GM12892 (cell line): ENCODE measurements at places on chromosomes 4 and X.

DNA sequence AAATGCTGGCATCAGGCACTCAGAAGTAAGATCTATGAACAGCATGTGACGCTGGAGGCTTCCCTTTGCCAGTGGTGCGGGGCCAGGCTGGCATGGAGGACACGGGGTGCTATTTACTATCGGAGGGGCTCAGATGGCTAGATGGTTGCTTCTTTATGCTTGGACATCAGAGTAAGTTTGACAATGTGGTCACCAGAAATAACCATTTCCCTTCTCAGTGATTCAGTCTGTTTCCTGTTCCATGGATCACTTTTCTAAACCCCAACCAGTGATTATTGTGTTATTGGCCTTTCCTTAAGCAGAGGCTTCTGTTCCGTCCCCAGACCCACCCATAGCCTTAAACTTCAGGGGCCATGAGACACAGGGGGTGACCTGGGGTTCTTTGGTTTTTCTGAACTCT, 55.4 kb upstream of the DHX15 start:
- DNase-seq = no peak

DNA sequence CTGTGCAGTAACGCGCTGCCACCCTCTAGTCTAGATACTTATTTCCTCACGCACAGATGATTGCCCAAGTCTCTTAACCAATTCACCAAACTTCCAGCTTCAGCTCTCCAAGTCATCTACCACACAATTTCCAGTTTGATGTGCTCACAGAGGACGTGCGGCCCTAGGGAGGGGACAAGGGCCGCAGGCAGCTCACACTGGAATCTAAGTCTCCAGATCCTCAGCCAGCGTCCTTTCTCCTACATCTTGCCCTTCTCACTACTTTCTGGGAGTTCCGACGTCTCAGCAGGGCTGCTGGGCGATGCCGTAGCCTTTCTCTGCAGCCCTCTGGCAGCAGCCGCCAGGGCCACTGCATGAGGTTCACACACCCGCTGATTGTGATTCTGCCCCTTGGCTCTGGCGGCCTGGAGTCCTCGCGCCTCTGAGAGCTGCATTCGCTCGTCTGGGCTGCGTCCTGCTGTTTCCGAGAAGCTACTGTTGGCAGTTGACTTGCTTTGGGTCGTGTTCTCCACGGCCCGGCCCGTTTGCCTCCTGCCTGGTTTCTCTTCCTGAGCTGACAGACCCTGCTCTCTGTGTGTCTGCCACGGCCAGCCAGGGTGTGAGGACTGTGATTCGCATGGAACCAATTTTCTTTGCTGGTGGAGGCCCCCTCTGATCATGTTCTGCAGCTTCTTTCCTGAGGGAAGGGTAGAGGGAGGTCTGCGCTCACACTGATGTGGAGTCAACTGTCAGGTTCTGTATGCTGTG, 14.1 kb upstream of the TMEM131L start:
- no peak for DNase-seq

DNA sequence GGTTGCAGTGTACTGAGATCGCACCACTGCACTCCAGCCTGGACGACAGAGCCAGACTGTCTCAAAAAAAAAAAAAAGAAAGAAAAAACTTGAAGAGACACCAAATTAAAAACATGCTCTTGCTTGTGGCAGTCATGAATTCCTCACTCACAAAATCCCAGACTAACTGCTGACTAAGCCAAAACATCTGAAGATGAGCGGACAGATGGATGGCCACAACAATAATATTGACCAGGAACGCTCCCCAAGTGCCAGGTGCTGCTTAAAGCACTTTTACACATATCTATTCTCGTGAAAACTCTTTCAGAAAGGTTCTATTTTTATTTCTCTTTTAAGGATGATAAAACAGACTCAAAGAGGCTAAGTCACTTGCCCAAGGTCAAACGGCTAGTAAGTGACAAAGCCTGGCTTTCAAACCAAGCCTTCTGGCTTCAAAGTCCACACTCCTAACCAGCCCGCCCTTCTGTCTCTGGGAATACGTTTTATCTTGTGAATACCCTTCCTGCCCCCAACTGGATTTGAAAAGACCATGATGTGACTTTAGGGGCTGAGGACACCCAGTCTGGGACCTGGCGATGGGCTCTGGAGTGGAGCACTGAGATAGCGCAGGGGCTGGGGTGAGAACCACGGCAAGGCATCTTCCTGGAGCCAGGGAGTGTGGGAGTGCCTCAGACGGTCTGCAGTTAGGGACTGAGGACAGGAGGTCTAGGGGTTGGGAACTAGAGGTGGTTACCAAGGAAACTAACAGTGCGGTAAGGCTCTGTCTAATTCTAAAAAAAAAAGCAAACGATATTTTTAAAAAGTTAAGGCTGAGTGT, 9.5 kb upstream of the CXCR3 start:
- DNase-seq = no peak

DNA sequence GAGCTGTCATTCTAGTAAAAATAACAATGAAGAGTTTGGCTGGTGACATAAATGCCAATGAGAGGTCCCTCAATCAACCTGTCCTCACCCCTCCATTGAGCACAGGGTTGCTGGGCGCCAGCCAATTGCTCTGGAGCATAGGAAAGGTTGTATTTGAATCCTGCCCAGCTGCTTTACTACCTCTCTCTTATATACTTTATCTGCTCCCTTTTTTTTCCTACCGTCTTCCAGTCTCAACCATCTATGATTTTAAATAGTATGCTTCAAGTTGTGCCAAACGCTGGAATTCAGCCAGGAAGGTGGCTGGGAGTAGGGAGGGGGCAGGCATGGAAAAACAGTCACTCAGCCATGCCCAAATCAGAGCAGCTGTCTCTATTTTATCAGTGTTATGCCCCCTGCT, 153.8 kb downstream of the NR3C2 start:
- DNase-seq = no peak

- no peak for DNase-seq
Measured at GRCh38 chr4:74161666-74162450, 3.9 kb downstream of the MTHFD2L start.

DNA sequence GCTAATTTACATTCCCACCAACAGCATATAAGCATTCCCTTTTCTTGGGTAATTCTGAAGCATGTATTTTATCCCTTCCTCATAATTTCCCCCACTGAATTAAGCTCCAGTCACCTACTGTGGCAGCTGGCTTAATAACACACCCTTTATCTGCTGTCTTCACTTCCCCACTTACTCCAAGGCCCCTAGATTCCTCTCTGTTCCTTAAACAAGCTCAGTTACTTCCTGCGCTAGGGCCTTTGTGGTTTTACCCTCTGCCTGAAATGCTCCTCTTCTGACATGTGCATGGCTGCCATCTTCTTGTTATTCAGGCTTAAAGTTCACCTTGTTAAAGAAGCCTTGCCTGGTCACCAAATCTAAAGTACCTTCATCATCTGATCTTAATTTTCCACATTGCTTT, 47.2 kb upstream of the RPS6KA3 start:
- no peak for DNase-seq

DNA sequence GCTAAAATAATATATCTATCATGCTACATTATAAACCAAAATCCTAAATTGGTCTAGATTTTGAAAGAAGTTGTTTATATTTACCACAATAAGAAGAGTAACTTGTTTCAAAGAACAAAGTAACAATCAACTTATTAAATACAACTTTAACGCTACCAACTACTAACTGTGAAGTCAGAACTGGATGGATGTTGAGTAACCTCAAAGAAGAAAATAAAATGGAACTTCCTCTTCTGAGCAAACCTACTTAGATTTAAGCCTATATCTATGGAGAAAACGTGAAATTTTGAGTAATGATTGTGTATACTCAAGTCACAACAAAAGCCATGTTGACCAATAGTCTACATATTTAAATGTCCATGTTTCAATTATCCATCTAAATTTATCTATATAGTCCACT, 25.7 kb downstream of the SH3RF1 start:
- DNase-seq = no peak

DNA sequence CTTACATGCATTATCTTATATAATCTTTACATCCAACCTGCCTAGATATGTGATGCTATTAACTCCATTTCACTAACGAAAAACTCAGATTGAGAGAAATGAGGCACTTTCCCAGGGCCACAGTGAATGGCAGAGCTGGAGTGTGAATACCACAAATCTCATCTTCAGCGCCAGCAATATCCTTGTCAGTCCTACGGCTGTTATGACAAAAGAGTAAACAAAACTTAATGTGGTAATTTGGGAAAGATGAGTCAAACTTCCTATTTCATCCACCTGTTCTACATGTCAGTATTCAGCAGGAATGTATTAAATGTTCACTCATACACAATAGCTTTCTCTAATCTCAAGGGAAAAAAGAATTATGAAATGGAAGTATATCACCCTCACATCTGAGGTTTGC, 56.9 kb downstream of the FAT1 start:
- DNase-seq = no peak

DNA sequence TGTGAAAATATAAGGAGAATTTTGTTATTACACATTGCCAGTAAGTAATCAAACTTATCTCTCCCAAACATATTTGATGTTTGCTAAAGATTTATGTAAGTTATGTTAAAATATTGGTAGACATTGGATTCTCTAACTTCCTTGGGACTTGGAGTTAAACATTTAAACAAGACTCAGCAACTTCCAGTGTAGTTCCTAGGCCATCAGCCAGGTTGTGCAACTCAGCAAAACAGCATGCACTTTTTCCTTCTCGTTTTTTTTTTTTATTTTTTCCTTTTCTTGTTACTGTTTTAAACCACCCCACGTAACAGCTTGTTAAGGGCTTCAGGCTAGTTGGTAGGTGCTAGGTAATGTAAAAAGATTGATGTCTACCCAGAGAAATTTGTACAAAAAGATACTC, 510.4 kb downstream of the ANKRD50 start:
- no peak for DNase-seq

GRCh38 chrX:140346729-140347128, 158.1 kb downstream of the SOX3 start:
- DNase-seq = no peak
